ENCODE measurements at places on chromosomes 4 and X. TPM values are rescaled to one million over a fixed set of nuclear protein-coding genes. Genes with fewer than 3 reads are reported as not detected.

Gene ARHGAP6
- total RNA-seq: 23.9 TPM

Gene PITX2
- 8.8 TPM for total RNA-seq

Gene CXCL6
- 1.2 TPM for total RNA-seq

Gene GC
- 1.6 TPM for total RNA-seq

Gene CENPE
- total RNA-seq: 5.2 TPM

Gene PNPLA4
- total RNA-seq: 19.9 TPM

Gene MAGEA12
- total RNA-seq: not detected

Gene MAGEA2B
- total RNA-seq: not detected

Gene SAP30
- total RNA-seq: 18.9 TPM

Gene CCNB3
- 0.47 TPM for total RNA-seq

Gene COX7B
- 238 TPM for total RNA-seq

Gene PPP4R3C
- total RNA-seq: not detected

Gene SLC9B1
- 5.0 TPM for total RNA-seq

Gene ADGRG2
- total RNA-seq: 7.3 TPM

Gene SSX4B
- not detected for total RNA-seq

Gene XAGE2
- total RNA-seq: not detected

Gene SMIM10
- total RNA-seq: 4.0 TPM

Gene ZNF518B
- total RNA-seq: 43.2 TPM

Gene GPR34
- total RNA-seq: 7.2 TPM

Gene RBM3
- total RNA-seq: 138 TPM

Gene IL2RG
- total RNA-seq: 3.2 TPM

Gene GNL3L
- 32.6 TPM for total RNA-seq

Gene RBM46
- not detected for total RNA-seq

Gene UCHL1
- total RNA-seq: 48.0 TPM

Gene RCHY1
- 23.5 TPM for total RNA-seq

Gene CCNQ
- total RNA-seq: 17.0 TPM

Gene NELFA
- 39.2 TPM for total RNA-seq

Gene TMPRSS11B
- not detected for total RNA-seq

Gene GAR1
- total RNA-seq: 12.8 TPM

Gene HTN1
- total RNA-seq: not detected

Gene ATP10D
- 53.3 TPM for total RNA-seq

Gene TLR3
- total RNA-seq: 9.6 TPM

Gene FTSJ1
- total RNA-seq: 29.7 TPM

Gene FAM184B
- 1.6 TPM for total RNA-seq

Gene RAB33A
- 1.3 TPM for total RNA-seq

Gene AP1AR
- total RNA-seq: 19.4 TPM

Measured in metanephros (tissue), 2 donors.